ENCODE measurements at places on chromosomes 16 and 17.

DNA sequence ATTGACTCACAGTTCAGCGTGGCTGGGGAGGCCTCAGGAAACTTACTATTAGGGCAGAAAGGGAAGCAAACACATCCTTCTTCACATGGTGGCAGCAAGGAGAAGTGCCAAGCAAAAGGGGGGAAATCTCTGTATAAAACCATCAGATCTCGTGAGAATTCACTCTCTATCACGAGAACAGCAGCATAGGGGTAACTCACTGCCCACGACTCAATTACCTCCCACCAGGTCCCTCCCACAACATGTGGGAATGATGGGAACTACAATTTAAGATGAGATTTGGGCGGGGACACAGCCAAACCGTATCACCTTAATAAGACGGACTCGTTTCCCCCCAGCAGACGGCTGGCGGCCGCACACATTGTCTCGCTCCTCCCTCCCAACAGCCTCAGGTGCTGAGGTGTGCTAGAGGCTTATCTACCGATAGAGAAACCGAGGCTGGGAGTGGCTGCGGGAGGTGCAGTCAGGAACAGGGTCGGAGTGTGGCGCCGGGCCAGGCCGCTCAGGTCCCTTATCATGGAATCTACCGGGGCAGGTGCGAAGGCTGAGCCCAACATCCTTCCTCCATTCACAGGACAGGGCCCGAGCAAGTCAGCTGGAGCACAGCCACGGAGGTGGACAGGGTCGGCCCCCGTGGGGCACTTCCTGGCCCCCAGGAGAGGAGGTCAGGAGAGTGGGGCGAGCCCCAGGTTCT, 4.9 kb upstream of the ZG16B start:
- no peak for DNase-seq

- DNase-seq: no peak
Observed at GRCh38 chr17:33463887-33464286, 170.8 kb upstream of the ASIC2 start.

DNA sequence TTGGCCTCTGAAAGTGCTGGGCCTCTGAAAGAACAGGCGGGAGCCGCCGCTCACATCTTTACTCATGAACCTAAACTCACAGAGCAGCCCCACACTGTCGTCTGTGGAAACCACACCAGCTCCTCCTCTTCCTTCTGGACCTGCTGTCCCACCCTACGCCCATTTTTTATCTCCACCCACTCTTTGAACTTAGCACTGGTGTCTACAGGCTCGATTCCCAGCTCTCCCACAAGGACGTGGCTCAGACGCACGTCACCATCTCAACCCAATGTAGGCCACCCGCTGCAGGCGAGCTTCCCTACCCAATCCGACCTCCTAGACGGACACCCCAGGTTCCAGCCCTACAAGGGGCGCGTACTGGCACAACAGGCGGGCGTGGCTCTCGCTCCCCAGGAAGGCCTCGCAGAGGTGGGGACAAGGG, 62.2 kb downstream of the NXN start:
- DNase-seq: no peak

- no peak for DNase-seq
Observed at GRCh38 chr16:27430923-27431484, 29.0 kb downstream of the IL21R start.

All from NCI-H1092 treated with DMSO at 0.1 percent for 48 hours (cell line).